ENCODE measurements at places on chromosomes 7 and 10.

- H3K4me1 ChIP-seq: peaks cover 16% of the 10 kb centered on the region
- no peaks in the 10 kb centered on the region for H3K27me3 ChIP-seq
- no peaks in the 10 kb centered on the region for H3K36me3 ChIP-seq
- H3K4me3 ChIP-seq: no peak overlapping the region
Observed at GRCh38 chr10:122350893-122351292, 23.6 kb upstream of the PLEKHA1 start.

DNA sequence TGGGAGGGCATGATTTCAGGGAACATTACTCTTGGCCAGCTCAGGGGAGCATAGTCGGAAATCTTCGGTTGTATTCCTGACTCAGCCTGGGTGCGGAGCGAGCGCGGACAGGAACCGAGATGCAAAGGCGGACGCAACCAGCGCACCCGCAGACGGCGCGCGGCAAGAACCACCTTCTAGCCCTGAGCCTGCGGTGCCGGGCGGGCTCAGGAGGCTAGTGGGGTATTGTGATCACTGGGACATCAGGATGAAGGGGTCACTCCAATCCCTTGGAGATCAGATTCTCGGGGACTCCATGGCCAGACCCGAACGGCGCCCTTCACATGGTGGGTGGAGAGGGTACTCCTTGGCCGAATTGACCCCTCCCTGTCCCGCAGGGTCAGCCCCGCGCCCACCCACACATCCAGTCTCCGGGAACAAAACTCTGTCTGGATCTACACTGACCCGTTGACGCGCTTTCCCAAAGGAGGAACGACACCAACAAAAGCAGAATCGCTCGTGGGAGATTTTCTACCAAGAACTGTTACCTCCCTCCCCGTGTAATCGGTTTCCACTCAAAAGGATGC lies 730.5 kb downstream of the ZWINT start:
- H3K36me3 ChIP-seq: no peaks in the 10 kb centered on the region
- H3K4me3 ChIP-seq: peak overlapping the region; percentile 49
- peaks cover 18% of the 10 kb centered on the region for H3K4me1 ChIP-seq
- no peak overlapping the region for H3K27ac ChIP-seq

GRCh38 chr7:80135309-80136104 lies 876 bp downstream of the GNAI1 start:
- H3K27me3 ChIP-seq: no peaks in the 10 kb centered on the region
- H3K36me3 ChIP-seq: no peaks in the 10 kb centered on the region
- H3K4me3 ChIP-seq: peak overlapping the region; percentile 93
- H3K4me1 ChIP-seq: peaks cover 48% of the 10 kb centered on the region
- peak; percentile 69 for DNase-seq

- peaks cover 72% of the 10 kb centered on the region for H3K4me1 ChIP-seq
- peak overlapping the region; percentile 85 for H3K4me3 ChIP-seq
- no peaks in the 10 kb centered on the region for H3K27me3 ChIP-seq
- no peaks in the 10 kb centered on the region for H3K36me3 ChIP-seq
Observed at GRCh38 chr10:119655566-119656001, 4.4 kb downstream of the BAG3 start.

- H3K36me3 ChIP-seq: no peaks in the 10 kb centered on the region
- H3K4me3 ChIP-seq: no peak overlapping the region
- no peak for DNase-seq
- H3K4me1 ChIP-seq: peaks cover 9% of the 10 kb centered on the region
Observed at GRCh38 chr7:141441837-141442627, 109.2 kb upstream of the AGK start.

DNA sequence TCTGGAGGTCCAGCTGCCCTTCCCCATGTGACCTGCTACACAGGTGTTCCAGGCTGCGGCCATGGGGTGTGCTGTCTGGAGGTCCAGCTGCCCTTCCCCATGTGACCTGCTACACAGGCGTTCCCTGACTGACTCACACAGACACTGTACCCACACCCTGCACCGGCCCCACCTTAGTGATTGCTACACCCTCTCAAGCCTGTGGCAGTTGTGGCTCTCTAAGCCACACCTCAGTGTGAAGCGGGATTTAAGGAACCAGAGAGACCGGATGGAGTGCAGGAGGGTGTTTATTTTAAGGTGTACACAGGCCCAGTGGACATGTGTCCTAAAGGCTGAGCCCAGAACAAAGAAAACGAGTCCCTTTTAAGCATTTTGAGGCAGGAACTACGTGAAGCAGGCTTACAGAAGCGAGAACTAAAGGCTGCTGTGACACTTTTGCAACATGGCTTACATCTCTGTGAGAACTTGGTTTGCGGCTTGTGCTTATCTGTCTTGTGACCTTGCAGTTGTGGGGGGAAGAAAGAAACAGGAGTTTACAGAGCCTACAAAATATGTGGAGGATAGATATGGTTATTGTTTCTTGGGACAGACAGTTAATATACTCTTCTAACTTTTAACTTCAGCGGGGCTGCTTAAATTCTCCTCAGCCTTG lies 326.4 kb downstream of the PAXIP1 start:
- DNase-seq: no peak
- no peaks in the 10 kb centered on the region for H3K27me3 ChIP-seq
- no peak overlapping the region for H3K27ac ChIP-seq
- no peaks in the 10 kb centered on the region for H3K36me3 ChIP-seq
- H3K4me3 ChIP-seq: no peak overlapping the region
- no peaks in the 10 kb centered on the region for H3K4me1 ChIP-seq

- no peaks in the 10 kb centered on the region for H3K27me3 ChIP-seq
- H3K4me3 ChIP-seq: no peak overlapping the region
- no peaks in the 10 kb centered on the region for H3K4me1 ChIP-seq
Observed at GRCh38 chr7:147607157-147607800, 983.3 kb upstream of the C7orf33 start.

DNA sequence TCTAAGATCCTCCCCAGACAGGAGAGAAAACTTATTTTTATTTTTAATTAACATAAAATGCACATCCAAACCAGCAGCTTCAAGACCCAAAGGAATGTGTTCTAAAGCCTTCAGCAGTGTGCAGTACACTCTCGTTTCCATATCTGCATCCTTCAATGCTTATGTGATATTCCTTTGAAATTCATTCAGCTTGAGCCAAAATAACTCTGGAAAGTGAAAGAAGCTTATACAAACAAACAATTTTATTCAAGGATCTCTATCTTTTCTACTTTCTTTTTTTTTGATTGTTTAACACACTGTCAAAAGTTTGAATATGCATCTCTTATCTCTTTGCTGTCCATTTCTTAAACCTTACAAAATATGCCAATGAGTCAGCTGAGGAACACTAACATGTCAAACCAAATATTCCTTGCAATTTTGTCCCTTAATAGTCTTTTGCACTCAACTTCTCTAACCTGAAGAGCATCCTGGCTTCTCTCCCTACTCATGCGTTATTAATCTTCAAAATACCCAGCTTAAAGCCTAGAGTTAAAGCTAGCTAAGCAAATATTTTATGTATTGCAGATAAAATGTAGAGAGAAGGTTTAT lies 124.3 kb downstream of the THSD7A start:
- no peak overlapping the region for H3K27ac ChIP-seq
- no peaks in the 10 kb centered on the region for H3K27me3 ChIP-seq
- no peaks in the 10 kb centered on the region for H3K36me3 ChIP-seq
- no peak overlapping the region for H3K4me3 ChIP-seq
- no peak for DNase-seq

- DNase-seq: no peak
- H3K36me3 ChIP-seq: no peaks in the 10 kb centered on the region
- H3K4me1 ChIP-seq: no peaks in the 10 kb centered on the region
- no peak overlapping the region for H3K27ac ChIP-seq
- H3K27me3 ChIP-seq: no peaks in the 10 kb centered on the region
Observed at GRCh38 chr7:18532813-18533212, 37.3 kb downstream of the HDAC9 start.

GRCh38 chr10:92699518-92700381 lies 10.0 kb downstream of the HHEX start:
- H3K27me3 ChIP-seq: peaks cover 60% of the 10 kb centered on the region
- H3K27ac ChIP-seq: no peak overlapping the region
- DNase-seq: no peak
- H3K36me3 ChIP-seq: no peaks in the 10 kb centered on the region
- peaks cover 7% of the 10 kb centered on the region for H3K4me1 ChIP-seq

- H3K4me3 ChIP-seq: no peak overlapping the region
- peaks cover 17% of the 10 kb centered on the region for H3K27me3 ChIP-seq
Observed at GRCh38 chr7:151181011-151181431, 6.0 kb downstream of the ASB10 start.

GRCh38 chr10:104981995-104982394 lies 340.9 kb downstream of the SORCS3 start:
- H3K4me1 ChIP-seq: no peaks in the 10 kb centered on the region
- no peaks in the 10 kb centered on the region for H3K36me3 ChIP-seq
- no peak overlapping the region for H3K27ac ChIP-seq
- no peaks in the 10 kb centered on the region for H3K27me3 ChIP-seq
- H3K4me3 ChIP-seq: no peak overlapping the region
- DNase-seq: no peak

DNA sequence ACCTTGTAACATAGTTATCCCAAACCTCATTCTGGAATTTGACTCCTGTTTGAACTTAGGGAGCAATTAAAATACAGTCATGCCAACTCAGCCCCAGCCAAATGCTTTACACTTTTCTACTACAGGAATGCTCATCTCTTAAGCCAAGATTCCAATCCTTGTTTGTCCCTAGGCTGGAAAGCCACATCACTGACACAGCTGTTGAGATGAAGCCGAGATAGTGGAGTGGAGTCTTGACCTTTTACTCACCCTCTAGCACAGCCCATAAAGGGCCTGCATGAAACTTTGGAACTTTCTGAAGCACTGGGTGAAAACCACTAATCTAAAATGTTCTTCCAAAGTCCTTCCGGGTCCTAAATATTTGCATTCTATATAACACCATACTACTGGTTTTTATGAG lies 247.3 kb downstream of the ETV1 start:
- H3K36me3 ChIP-seq: no peaks in the 10 kb centered on the region
- no peak overlapping the region for H3K4me3 ChIP-seq
- DNase-seq: no peak
- H3K27ac ChIP-seq: no peak overlapping the region
- no peaks in the 10 kb centered on the region for H3K27me3 ChIP-seq
- peaks cover 3% of the 10 kb centered on the region for H3K4me1 ChIP-seq

GRCh38 chr10:123665491-123666286 lies 466 bp upstream of the GPR26 start:
- H3K4me3 ChIP-seq: no peak overlapping the region
- no peaks in the 10 kb centered on the region for H3K4me1 ChIP-seq
- H3K27me3 ChIP-seq: peaks cover 70% of the 10 kb centered on the region
- H3K27ac ChIP-seq: no peak overlapping the region
- no peak for DNase-seq

GRCh38 chr7:128215281-128215680 lies 25.8 kb upstream of the LEP start:
- peaks cover 14% of the 10 kb centered on the region for H3K27me3 ChIP-seq
- no peaks in the 10 kb centered on the region for H3K36me3 ChIP-seq
- no peak overlapping the region for H3K4me3 ChIP-seq
- H3K27ac ChIP-seq: no peak overlapping the region

GRCh38 chr7:55360486-55360885 lies 4.7 kb upstream of the LANCL2 start:
- no peaks in the 10 kb centered on the region for H3K36me3 ChIP-seq
- H3K4me1 ChIP-seq: peaks cover 9% of the 10 kb centered on the region
- DNase-seq: no peak
- H3K4me3 ChIP-seq: no peak overlapping the region
- no peak overlapping the region for H3K27ac ChIP-seq

DNA sequence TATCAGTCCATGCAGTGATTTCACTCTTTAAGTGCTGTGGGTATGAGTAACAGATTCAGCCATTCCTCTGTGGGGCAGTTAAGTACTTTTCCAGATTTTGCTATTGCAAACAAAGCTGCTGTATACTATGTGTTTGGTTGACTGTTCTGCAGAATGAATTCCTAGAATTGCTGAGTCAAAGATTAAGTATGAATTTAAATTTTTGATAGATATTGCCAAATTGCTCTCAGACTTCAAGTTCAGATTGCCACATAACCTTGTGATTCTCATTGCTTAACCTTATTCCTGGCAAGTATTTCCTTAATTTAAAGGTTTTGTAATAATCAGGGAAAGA lies 21.6 kb upstream of the SAR1A start:
- no peak overlapping the region for H3K4me3 ChIP-seq
- no peaks in the 10 kb centered on the region for H3K36me3 ChIP-seq
- no peaks in the 10 kb centered on the region for H3K27me3 ChIP-seq
- H3K4me1 ChIP-seq: peaks cover 43% of the 10 kb centered on the region

DNA sequence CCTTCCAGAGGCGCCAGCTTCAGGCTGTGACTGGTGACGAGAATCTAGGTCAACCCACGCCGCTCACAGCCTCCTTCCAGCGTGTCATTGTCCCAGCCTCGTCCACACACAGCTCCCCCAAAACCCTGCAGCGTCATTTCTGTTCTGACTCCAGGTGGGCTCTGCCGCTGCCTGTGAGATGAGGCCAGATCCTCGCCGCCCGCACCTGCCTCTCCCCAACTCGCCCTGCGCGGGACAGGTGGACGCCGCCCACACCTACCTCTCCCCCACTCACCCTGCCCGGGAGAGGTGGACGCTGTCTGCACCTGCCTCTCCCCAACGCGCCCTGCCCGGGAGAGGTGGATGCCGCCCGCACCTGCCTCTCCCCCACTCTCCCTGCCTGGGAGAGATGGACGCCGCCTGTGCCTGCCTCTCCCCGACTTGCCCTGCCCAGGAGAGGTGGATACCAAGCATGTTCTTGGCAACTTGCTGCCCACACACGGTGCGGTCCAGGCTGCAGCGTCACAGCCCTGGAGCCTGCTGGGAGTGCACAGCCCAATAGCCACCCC lies 32.0 kb upstream of the CFAP46 start:
- H3K36me3 ChIP-seq: no peaks in the 10 kb centered on the region
- DNase-seq: peak; percentile 50
- H3K27ac ChIP-seq: no peak overlapping the region
- no peak overlapping the region for H3K4me3 ChIP-seq

DNA sequence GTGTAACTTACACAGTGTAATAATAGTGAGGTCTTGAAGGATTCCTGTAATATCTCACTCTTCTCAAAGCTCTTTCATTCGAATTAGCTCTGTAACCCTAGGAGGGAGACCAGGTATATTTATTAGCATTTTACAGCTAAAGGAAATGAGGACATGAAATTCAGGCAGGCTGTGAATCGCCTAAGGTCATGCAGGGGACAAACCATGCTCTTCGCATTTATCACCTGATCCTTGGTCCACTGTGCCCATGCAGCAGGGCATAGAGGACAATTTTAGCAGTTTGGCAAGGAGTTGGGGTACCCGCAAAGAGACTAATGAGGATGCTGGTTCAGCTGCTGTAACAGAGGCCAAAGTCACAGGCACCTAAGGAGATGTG lies 14.8 kb upstream of the LAMB1 start:
- no peak for DNase-seq
- H3K36me3 ChIP-seq: no peaks in the 10 kb centered on the region
- H3K4me1 ChIP-seq: no peaks in the 10 kb centered on the region
- H3K27ac ChIP-seq: no peak overlapping the region
- no peak overlapping the region for H3K4me3 ChIP-seq

All from suprapubic skin (tissue), 4 donors.